ENCODE measurements at places on chromosomes 16 and 17.
A peak's percentile ranks its signal among the peaks of the same experiment; 100 is the strongest.

- DNase-seq: no peak
Measured at GRCh38 chr17:73593249-73593965, 50.8 kb downstream of the SDK2 start.

DNA sequence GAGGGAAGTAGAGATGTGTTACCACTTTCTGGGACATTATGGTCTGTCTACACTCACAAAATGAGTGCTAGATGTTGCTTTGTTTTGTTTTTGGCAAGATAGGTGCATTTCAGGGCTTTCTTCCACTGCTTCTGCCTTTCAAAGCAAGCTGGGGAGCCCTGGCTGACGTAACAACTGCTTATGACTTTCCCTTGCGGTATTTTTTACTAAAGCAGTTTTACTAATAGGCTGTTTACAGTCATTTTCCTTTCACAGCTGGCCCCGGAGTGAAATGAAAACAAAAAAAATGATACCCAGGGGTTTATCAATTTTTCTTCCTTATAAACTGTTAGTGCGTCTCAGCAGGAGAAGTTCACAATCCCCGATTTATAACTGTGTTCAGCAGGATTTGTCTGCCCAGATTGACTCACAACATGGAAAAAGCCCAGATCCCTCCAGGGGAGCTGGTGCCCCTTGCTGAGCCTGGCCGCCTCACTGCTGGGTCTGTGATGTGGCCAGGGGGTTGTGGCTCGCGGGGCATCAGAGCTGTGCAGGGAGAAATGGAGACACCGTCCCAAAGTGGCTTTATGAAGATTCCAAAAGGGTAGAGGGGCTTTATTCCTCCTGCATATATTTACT, 184.4 kb upstream of the HS3ST3A1 start:
- no peak for DNase-seq

- DNase-seq: no peak
Measured at GRCh38 chr17:39916918-39917317, 1.5 kb downstream of the GSDMB start.

- no peak for DNase-seq
Measured at GRCh38 chr17:18025945-18026776, 12.8 kb downstream of the ATPAF2 start.

GRCh38 chr16:75495076-75495674, at the start of gene CHST6:
Gene CHST6, minus strand, starts transcription at chr16:75495441. Its CDS starts 15,613 bp downstream, at chr16:75479828.
- DNase-seq: no peak

GRCh38 chr17:8057691-8058114, 18.8 kb downstream of the ALOX15B start:
- peak; percentile 58 for DNase-seq

DNA sequence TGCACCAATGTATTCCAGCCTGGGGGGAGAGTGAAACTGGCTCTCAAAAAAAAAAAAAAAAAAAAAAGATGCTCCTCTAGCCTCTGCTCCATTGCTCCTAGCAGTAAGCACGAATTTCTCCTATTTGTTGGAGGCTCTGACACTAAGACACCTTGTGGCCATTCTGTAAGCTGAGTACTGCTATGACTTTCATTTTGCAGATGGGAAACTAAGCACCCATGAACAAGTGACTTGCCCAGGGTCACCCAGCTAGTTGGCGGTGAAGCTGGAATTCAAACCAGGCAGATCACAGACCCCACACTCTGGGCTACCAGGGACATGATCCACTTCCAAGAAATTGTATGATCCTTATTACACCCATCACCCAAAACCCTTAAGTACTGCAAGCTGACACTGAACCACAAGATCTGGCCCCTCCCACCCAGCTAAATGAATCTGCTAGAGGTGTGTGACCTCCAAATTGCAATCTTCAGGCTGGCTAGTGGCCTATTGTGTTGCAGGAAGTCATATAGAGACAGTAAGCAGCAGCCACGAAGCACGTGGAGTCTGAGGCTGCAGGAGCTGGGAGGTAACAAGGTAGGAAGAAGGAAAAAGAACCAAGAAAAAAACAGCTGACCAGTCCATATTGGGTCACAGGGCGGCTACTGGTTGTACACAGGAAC, 209.4 kb downstream of the XYLT1 start:
- DNase-seq: no peak

GRCh38 chr16:72908362-72909167, 139.4 kb downstream of the ZFHX3 start:
- no peak for DNase-seq

DNA sequence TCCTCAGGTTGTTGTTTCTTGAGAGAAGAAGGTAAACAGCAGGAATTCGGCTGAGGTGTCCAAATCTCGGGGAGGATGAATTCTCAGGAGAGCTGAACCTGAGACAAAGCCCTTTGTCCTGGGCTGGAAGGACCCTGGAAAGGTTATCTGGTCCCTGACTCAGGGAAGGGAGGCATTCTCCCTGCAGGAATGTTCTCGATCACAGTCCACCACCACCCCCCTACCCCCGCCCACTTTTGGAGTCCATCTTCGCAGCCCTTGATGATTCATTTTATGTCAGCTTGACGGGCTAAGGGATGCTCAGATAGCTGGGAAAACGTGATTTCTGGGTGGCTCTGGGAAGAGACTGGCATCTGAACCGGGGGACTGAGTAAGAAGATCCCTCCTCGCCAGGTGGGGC, 1.4 kb upstream of the CEP295NL start:
- DNase-seq: no peak

GRCh38 chr17:77002103-77003045, 134.2 kb downstream of the MGAT5B start:
- DNase-seq: no peak

GRCh38 chr17:12415031-12415430, 250.7 kb upstream of the MYOCD start:
- DNase-seq: no peak

- DNase-seq: no peak
Measured at GRCh38 chr17:70110443-70110880, 35.4 kb downstream of the KCNJ16 start.

- DNase-seq: no peak
Measured at GRCh38 chr16:52697971-52698370, 151.0 kb upstream of the TOX3 start.

GRCh38 chr17:63626551-63627180, 4.4 kb downstream of the MAP3K3 start:
- no peak for DNase-seq

DNA sequence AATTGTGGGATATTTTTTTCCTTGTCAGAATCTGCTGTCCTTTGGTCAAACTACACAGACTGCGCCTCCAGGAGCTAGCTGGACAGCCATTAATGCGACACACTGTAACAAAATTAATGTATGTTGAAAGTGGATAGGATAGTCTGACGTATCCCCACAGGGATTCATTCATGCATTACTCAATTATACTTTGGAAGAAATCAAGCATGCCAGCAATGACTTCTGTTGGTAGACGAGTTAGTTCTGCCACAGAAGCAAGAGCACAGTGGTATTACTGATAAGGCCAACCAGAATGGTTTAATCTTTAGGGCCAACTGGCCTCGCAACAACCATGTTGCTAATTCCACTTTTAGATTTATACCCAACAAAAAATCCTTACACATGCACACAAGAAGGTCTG, 106.4 kb upstream of the TOB1 start:
- DNase-seq: peak; percentile 88

DNA sequence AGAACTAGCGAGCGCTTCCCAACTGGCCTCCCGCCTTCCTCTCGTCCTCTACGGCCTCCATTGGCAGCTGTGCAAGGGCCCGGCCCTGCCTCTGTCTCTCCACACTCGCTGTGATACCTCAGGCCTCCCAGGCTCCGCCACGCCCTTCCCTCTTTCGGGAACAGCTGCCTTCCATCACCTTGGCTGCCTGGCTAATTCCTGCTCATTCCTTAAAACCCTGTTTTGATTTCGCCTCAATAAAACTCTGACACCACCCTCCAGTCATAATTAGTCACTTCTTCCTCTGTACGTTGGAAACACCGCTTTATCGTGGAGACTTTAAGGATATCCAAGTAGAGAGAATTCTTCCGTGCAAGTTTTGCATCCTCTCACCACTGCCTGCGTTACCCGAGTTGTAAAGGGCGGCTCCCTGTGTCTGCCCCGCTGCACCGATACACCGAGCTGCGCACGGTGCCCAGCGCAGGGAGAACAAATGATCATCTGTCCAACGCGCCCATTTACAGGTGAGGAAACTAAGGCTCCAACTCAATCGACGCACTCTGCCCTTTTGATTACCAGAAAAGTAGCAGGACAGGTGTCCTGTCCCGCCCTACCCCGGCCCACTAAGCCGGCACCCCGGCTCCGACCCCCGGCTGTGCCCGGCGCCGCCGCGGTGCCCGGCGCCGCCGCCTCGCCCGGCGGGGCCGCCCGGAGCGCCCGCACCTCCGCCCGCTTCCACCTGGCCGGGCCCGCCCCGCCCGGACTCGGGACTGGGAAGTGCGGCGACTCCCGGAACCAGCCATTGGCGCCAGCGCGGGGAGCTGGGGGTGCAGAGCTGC, 139.7 kb downstream of the SEC14L1 start:
- no peak for DNase-seq

GRCh38 chr16:77967054-77967904, 55.1 kb upstream of the CLEC3A start:
- no peak for DNase-seq

DNA sequence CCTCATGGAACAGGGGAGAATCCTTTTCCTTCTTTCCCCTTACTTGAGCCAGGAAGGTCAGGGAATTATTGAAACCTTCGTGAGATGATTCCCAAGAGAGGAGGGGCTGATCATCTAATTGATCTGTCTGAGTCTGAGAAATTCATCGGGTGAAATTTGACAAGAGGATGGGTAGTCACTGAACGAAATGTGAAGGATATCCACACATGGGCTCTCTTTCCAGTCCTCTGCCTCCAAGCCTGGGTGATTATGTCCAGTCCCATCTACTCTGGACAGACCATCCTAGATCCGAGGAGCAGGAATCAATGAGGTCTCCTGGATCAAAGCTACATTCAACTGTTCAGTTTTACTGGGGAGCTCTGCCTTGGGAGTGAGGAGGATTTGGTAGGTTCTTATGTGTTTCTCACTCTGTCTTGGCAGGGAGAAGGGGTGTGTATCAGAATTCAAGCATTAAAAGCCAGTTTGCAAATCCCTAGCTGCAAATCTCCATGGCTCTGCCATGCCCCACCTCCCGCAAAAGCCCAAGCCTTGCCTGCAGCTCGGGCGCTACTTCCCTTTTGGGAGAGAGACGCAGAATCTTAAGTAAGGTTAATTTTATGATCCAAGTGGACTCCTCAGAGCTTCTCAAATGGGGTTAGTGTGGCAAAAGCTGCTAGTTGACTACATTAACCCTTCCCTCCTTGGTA, 47.1 kb upstream of the TEKT3 start:
- no peak for DNase-seq

DNA sequence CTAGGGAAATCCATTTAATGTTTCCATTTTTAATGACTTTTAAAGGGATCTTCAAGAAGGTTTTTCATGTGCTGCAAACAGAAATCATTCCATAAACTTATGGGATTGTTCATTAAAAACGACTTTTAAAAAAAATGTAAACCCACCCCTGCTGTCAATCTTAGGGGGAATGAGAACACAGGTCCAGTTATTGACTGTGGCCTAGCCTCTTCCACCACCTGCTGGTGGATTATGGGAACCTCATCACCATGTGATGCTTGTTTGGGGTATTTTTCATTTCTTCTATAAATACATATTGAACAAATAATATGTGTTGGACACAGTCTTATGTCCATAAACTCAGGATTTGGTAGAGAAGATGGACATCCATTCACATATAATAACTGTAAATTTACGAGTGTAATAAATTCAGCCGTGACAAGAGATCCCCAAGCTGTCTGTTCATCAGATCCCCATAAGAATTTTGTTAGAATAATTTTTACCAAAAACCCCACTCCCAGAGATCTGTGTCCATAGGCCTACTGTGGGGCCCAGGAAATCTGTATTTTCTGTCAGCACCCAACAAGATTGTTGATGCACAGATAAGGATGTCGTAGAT, 42.0 kb upstream of the TMC5 start:
- DNase-seq: peak; percentile 2

DNA sequence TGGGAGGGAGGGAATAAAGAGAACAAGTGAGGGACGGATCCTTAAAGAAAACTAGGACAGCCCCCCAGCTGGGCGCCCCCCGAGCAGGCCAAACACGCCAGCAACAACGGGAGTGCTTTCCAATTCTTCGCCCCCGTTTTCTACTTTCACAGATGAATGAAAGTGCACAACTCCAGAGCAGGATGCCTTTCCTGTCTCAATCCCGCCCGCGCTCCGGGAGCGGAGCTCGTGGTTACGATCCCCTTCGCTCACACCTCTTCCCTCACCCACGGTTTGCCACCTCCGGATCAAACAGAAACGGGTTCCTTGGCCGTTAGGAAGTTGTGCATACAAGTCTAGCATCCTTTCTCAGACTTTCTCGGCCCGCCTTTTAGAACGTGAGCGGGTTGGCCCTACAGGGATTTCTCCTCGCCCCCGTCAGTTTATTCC, 680 bp downstream of the SKA2 start:
- DNase-seq: no peak

GRCh38 chr17:21374441-21375161, 1.6 kb upstream of the KCNJ12 start:
- no peak for DNase-seq

- no peak for DNase-seq
Measured at GRCh38 chr16:10895053-10895946, 18.3 kb downstream of the CIITA start.

- no peak for DNase-seq
Measured at GRCh38 chr17:80468242-80468641, 8.2 kb downstream of the NPTX1 start.

DNA sequence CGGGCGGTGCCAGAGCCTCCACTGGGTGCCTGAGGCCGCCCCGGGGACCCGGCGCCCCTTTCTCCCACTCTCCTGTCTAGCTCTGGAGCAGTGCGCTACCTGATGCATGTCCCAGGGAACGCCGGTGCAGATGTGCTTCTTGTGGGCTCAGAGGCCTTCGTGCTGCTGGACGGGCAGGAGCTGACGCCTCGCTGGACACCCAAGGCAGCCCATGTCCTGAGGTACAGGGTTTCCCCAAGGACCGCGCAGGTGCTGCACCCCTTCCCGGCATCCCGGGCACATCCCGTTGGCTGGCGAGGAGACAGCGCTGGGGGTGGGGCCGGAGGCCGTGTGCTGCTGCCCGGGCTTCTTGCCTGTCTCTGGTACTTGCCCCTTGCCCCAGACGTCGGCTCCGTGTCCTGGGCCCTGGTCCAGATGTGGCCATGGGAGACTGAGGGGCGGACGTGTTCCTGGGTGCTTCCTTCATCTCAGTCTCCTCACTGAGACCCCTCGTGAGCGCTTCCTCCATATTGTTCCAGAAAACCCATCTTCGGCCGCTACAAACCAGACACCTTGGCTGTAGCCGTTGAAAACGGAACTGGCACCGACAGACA, 12.5 kb downstream of the RGS11 start:
- no peak for DNase-seq

GRCh38 chr17:3979290-3979611, 15.0 kb upstream of the ATP2A3 start:
- DNase-seq: no peak

DNA sequence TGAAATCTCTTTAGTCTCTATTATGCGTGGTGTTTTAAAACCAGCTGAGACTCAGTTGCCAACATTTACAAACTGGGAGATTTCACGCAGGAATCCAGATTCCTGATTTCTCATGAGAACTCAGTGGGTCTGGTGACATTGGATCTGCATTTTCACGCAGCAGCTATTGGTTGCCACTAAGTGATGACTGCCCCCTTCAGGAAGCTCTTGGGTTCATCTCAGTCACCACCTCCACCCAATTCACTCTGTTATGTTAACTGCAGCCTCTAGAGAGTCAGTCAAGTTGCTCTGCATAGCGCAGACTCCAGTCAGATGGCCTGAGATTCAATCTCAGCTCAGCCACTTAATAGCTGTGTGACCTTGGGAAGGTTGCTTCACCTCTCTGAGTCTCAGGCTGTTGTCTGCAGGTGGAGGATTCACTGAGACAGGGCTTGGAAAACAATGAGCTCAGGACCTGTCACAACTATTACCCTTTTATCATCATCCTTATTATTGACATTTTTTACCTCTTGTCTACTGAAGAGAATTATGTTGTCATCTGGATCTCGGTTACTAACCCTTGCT, 6.4 kb downstream of the SHISA9 start:
- no peak for DNase-seq
